Stimulated activated CD8-positive, alpha-beta memory T cell treated with anti-CD3 and anti-CD28 coated beads, Interleukin-15, amount 100 ng/mL, for 48 hours (primary cell): ENCODE measurements at places on chromosomes 7 and 10.

DNA sequence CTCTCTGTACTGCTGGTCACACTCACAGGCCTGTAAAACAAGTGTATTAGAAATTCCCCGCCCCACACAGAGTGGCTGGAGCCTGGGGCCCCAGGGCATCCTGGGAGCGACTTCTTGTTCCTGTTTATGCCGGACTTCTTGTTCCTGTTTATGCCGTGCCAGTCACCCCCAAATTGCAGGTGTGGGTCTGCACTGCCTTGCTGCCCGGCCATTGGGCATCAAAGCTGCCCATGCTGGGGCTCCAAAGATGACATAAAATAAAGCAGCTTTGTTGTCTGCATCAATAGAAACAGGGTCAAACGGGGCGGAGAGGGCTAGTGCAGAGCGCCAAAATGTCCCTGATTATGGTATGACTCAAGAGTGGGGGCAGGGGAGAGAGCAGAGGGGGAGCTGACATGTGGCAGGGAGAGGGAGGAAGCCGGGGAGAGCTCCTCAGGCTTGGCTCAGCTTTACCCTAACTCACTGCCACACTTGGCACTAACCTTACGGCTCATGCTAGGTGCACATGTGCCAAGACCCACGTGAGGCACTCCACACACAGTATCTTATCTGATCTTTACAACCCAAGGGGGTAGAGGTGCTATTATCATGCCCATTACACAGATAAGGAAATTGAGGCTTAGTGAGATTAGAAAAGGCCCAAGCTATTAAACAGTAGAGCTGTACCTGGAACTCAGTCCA, 98.4 kb downstream of the PIP4K2A start:
- DNase-seq: no peak

GRCh38 chr7:46089281-46089680, 168.2 kb upstream of the IGFBP3 start:
- DNase-seq: no peak

DNA sequence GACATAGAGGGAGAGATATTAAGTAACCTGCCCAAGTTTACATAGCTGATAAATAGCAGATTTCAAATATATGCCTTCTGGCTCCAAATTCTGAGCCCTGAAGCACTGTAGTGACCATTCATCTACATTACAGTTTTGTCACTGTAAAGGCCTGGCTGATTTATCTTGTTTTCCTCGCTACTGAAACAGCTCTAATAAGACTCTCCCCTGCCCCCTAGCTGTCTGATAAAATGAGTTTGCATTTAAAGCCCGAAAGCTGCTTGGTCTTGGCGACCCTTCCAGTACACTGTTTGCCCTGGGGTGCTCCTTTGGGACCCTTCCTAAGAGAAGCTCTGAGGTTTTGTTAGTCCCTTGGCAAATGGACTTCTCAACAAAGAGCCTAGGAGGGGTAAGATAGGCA, 59.7 kb upstream of the RAB11FIP2 start:
- no peak for DNase-seq

- DNase-seq: no peak
Observed at GRCh38 chr10:97195706-97196222, 10.0 kb upstream of the SLIT1 start.

- DNase-seq: peak; percentile 18
Observed at GRCh38 chr10:88385601-88386203, 197.4 kb downstream of the RNLS start.

GRCh38 chr7:41816111-41816510, 113.2 kb upstream of the INHBA start:
- no peak for DNase-seq

GRCh38 chr10:119491966-119492757, 50.4 kb downstream of the RGS10 start:
- DNase-seq: no peak

- DNase-seq: no peak
Observed at GRCh38 chr7:155754165-155754564, 58.1 kb downstream of the SHH start.

GRCh38 chr10:114357515-114357996, 46.7 kb downstream of the AFAP1L2 start:
- DNase-seq: no peak

DNA sequence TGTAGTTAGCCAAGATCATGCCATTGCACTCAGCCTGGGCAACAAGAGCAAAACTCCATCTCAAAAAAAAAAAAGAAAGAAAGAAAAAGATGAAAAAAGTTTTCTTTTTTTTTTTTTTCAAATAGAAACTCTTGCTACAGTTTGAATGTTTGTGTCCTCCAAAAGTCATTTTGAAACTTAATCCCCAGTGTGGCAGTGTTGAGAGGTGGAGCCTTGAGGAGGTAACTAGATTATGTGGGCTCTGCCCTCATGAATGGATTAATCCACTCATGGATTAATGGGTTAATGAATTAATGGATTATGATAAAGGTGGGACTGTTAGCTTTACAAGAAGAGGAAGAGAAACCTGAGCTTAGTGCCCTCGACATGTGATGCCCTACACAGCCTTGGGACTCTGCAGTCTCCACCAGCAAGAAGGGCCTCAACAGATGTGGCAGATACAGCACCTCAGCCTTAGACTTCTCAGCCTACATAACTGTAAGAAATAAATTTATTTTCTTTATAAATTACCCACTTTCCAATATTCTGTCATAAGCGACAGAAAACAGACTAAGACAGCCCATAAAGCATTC, 25.1 kb downstream of the CPEB3 start:
- no peak for DNase-seq

GRCh38 chr7:112213735-112214134, 7.2 kb downstream of the ZNF277 start:
- DNase-seq: no peak

GRCh38 chr7:55533050-55533728, 39.1 kb downstream of the VOPP1 start:
- peak; percentile 69 for DNase-seq
